Naive B cell (primary cell): ENCODE measurements at places on chromosomes 6 and 20.

DNA sequence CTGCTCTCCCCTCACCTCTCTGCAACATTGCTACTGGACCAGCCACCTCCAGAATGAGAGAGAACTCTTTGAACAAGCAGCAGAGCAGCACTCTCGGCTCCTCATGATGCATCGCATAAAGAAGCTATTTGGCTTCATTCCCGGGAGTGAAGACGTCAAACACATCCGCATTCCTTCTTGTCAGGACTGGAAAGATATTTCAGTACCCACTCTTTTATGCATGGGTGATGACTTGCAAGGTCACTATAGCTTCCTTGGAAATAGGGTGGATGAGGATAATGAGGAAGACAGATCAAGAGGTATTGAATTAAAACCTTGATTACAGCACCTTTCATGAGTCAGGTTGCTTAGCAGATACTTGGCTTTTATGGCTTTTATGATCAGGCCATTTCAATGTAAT is 4.3 kb downstream of the CALHM4 start:
- no peak for DNase-seq

- no peak for DNase-seq
Observed at GRCh38 chr6:30763155-30763617, 18.8 kb upstream of the IER3 start.

DNA sequence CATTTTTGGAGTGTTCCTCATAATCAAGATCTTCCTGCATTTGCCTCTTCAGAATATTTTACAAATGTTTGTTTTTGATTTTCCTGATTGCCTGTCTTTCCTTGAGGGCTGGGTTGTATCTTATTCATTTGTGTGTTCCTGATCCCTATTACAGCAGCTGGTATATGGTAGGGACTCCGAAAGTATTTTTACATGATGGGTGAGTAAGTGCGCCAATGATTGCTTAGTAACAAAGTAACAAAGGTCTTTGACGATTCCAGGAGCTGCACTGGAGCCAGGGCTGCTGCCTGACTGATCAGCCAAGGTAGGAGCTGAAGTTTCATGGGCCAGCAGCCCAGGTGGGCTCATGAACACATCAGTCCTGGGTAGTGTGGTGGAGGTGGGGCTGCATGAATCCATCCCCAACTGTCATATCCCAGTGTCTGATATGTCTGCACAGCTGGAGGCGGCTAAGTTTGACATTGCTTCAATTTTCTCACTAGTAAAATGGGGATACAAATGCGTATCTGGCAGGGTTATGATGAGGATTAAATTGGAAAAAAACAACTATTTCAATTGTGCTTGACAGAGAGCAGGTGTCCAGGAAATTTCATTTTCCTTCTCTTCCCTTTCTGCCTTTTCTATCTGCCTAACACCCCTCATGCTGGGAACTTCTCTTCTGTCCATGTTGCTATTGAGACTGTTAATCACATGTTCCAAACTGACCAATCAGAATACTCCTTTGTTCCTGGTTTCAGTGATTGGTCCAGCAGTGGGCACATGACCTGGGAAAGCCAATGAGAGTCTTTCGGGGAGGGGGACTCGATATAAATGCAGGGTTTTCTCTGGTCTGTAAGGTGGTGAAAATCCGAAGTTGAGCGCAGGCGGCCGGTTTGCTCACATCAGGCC is 90.7 kb downstream of the CDH26 start:
- DNase-seq: no peak

GRCh38 chr6:70380252-70380651 is 33.1 kb upstream of the FAM135A start:
- no peak for DNase-seq

- no peak for DNase-seq
Observed at GRCh38 chr20:21028436-21028835, 77.7 kb downstream of the LINC00237 start.

DNA sequence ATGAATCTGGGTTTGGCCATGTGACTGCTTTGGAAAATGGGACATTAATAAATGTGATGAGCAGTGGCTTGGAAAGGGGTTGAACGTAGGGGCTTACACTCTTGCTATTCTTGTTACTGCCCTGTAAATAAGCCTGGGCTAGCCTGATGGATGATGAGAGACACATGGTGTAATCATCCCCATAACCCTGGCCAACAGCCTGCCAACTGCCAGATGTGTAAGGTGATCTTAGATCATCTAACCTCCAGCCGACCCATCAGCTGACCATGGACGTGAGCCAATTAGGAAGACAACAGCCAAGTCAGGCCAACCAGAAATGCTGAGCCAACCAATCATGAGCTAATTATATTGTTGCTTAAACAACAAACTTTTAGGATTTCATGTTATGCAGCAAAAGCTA is 25.2 kb downstream of the FBXO30 start:
- DNase-seq: no peak

GRCh38 chr6:81750681-81751387 is 1.6 kb downstream of the TENT5A start:
- DNase-seq: no peak
